ENCODE measurements at places on chromosomes 16 and 17.

GRCh38 chr17:57086069-57086930, 1.3 kb downstream of the AKAP1 start:
- no peak for DNase-seq

DNA sequence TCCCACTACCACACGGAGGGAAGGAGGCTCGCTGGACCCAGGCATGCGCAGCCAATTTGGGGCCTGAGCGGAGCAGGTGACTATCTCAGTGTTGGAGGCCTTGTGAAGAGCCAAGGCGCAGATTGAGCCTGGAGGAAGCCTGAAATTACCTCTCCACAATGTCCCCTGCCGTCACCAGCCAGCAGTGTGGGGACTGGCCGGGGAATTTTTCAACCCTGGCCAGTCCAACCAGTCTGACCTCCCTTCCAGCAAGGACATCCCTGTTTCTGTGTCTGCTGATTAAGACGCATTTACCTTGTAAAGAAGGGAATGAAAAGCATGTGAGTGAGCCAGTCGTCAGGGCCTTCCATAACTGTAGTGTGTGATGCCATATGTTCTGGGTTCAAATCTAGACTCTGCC, 198.1 kb upstream of the IRX3 start:
- no peak for DNase-seq

- no peak for DNase-seq
Observed at GRCh38 chr17:75920045-75920560, 15.4 kb upstream of the MRPL38 start.

DNA sequence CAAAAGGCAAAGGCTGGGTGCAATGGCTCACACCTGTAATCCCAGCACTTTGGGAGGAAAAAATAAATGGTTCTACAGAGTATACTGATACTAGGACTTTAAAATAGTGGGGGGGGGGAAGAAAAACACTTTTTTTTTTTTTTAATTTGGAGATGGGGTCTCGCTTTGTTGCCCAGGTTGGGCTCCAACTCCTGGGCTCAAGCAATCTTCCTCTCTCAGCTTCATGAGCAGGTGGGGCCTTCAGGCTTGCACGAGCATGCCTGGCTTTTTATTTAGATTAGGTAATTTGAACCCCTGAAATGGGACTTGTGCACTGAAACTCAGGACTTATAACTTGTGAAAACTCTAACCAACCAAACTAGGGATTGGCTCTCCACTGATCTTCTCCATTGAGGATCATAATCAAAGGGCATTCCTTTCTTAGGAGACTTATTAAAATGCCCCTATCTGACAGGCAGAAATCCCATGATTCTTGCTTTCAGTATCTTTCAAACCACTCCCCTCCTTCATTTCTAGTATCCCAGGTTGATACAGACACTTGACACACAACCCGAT, 16.9 kb downstream of the GRB2 start:
- DNase-seq, result no peak

DNA sequence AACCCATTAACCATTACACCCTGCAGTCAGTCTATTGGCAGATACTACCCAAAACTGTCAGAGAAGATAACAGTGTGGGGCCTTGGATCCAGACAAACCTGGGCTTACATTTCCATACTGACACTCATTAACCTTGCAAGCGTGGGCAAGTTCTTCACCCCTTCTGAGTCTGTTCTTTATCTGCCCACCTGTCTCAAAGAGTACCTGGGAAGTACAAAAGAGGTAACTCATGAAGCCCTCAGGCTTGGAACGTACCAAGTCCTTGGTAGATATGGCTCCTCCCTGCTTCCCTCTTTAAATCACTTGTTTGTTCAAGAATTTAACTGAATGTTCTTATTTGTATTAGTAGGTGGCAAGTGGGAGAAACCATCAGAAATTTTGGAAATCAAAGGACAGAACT, 2.5 kb upstream of the IGSF6 start:
- DNase-seq, result no peak

- DNase-seq, result no peak
Observed at GRCh38 chr16:15976929-15977637, 27.7 kb downstream of the ABCC1 start.

DNA sequence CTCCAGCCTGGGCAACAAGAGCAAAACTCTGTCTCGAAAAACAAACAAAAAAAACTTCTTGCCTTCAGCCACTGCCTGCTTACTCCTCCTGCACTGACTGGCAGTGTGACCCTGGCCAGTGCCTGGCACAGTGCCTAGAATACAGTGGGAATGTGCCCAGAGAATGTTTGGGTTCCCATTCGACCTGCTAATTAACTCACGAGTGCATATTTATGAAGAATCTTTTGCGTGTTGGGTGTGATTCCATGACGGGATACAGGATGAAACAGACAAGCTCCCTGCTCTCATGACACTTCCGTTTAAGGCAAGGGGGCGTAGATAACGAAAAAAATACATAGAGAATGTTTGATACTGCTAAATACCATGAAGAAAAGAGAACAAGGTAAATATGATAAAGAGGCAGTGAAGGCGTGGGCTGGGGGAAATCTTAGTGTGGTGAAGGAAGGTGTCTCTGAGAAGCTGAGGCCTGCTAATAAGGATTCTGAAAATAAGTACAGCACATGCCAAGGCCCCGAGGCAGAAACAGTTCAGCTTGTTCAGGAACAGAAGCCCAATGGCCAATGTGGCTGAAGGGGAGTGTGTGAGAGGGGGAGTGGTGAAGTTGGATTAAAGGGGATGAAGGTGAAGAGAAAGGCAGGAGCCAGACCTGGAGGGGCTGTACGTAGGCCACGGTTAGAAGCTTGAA, 4.3 kb downstream of the ABI3 start:
- no peak for DNase-seq

- DNase-seq, result peak; percentile 3
Observed at GRCh38 chr16:1078579-1079021, 6.1 kb downstream of the SSTR5 start.

DNA sequence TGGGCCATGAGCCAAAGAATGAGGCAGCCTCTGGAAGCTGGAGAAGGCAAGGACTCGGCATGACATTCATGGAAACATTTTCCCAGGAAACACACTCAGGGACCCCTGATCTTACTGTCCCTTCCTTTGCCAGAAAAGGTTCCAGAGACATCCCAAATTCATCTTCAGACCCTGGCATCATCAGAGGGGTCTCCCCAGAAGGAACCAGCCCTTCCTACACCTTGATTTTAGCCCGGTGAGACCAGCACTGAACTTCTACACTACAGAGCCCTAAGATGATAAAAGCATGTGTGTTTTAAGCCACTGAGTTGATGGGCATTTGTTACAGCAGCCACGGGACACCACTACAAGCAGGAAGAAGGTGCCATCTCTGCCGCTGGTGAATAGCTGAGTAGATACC, 262.3 kb downstream of the C16orf95 start:
- no peak for DNase-seq

DNA sequence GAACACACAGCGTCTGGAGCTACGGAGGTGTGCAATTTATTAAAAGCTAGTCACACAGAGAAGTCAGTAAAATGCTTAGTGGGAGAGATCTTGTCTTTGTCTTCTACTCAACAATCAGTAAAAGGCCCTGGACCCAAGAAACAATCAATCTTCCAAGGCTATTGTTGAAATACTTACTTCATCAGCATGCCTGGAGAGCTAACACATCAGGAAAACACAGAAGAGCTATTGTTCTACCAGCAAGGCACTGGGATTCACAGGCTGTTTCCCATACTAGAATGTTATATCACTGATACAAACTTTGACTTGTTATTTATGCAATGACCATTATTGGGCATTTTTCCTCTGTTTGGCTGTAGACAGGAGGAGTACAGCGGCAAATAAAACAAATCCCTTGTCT, 247.8 kb upstream of the ERCC4 start:
- no peak for DNase-seq

DNA sequence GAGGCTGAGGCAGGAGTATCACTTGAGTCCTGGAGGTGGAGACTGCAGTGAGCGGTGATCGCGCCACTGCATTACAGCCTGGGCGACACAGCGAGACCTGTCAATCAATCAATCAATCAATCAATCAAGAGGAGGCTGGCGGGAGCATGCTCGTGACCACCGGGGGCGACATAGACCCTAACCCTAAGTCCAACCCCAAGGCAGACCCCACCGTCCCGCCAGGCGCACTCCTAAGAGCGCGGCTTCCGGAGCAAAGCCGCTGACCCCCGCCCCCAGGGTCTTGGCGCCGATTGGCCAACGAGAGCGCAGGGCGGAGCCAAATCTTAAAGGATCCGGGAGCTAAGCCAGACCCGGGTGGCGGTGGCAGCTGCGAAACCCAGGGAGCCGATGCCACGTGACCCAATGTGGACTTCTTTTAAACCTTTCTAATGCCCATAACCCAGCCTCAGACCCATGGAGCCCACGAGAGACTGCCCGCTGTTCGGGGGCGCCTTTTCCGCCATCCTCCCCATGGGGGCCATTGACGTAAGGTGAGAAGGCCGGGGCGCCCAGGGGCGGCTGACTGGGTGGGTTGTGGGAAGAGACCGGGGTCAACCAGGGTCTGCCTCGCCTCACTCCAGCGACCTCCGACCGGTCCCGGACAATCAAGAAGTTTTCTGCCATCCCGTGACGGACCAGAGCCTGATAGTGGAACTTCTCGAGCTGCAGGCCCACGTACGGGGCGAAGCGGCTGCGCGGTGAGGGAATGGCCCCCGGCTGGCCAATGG, at the start of gene RANGRF:
TSS of gene RANGRF (plus strand) at position 335 of the 767 bp plus-strand sequence. CDS start at position 454, 119 bp downstream.
- DNase-seq, result peak; percentile 79

GRCh38 chr16:2142942-2143877, 5.2 kb upstream of the RAB26 start:
- no peak for DNase-seq

- DNase-seq, result peak; percentile 11
Observed at GRCh38 chr16:50323335-50324011, 45.3 kb downstream of the BRD7 start.

DNA sequence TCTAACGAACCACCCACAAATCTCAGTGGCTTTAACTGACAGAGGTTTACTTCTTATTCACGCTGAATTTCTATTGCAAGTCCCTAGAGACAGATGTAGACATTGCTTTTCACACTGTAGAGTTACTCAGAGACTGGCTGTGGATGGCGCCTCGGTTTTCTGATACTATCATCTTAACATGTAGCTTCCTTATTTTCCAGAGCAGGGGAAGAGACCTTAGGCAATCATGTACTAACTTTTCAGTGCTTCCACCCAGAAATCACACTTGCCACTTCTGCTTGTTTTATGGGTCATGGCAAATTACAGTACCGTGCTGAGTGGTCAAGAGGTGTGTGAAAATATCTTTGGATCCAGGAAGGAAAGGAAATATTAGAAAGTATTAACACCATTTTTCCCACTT, 65.4 kb downstream of the MAF start:
- DNase-seq, result no peak

DNA sequence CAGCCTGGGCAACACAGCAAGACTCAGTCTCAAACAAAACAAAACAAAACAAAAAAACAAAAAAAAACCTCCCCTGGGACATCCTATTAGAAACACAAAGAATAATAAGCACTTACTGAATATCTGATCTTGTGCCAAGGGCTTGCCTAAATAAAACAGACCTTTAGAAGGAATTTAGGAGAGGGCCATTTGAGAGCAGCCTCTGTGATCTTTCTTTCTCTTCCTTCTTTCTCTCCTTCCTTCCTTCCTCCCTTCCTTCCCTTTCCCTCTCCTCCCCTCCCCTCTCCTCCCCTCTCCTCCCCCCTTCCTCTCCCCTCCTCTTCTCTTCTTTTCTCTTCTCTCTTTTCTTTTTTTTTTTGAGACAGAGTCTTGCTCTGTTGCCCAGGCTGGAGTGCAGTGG, 12.3 kb downstream of the ITGAL start:
- no peak for DNase-seq

DNA sequence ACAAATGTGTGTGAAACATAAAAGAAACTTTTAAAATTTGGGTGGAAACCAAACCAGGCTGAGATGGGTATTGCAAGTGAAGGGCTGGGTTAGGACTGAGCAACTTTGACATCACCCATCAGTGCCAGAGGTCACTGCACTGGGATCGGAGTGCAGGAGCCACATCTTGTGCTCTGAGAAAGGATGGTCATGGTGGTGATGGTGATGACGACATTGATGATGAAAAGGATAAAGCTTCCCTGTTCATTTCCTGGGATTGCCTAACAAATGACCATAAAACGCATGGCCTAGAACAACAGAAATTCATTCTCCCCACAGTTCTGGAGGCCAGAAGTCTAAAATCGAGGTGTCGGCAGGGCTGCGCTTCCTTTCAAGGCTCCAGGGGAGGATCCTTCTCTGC, 324.0 kb downstream of the MAF start:
- no peak for DNase-seq

Data from NCI-H446 treated with DMSO at 0.1 percent for 48 hours (cell line).